PC-3 (cell line): ENCODE measurements at places on chromosomes 3 and 15.

DNA sequence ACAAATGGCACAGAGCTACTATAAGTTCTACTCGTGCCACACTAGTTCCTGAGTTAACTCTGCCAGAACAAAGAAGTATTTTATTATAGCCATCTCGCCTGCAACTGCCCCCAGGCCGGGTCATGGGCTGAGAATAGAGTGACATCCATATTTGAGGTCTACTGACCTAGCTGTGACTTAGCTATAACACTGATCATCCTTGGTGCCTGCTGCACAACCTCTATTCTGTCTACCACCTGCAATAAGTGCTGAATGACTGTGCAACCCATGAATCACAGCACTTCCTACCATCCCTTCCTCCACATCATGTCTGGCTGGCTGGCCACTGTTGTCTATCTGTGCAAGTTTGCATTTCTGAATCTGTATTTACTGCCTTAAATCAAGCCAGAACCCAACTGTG lies 506.5 kb upstream of the TBL1XR1 start:
- no peaks in the 10 kb centered on the region for H3K4me1 ChIP-seq
- no peak overlapping the region for H3K27ac ChIP-seq
- H3K27me3 ChIP-seq: no peaks in the 10 kb centered on the region
- DNase-seq: peak; percentile 8
- no peaks in the 10 kb centered on the region for H3K36me3 ChIP-seq

GRCh38 chr3:133733226-133733625 lies 13.0 kb upstream of the TF start:
- no peak for DNase-seq
- H3K36me3 ChIP-seq: no peaks in the 10 kb centered on the region
- H3K27me3 ChIP-seq: peaks cover 4% of the 10 kb centered on the region; the same call in 1 of the 2 replicates

DNA sequence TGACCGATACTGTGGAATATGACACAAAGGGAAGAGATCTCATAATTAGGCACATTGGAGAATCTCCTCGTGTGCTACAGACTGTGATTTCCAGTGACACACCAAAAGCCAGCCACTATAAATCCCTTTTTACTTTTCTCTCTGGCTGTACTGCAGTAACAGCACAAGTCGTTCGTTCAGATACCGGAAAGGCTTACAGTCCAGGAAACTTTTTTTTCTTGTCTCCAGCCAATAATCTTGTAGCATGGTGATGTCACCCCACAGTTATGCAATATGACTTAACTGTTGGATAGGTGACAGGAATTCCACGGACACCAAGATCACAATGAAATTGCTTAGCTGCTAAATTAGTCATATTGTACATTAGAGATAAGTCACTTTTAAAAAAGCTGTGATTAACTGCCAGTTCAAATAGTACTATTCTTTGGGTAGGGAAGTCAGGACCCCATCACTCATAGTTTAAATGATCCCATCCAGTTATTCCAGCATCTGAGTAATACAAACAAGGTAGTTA lies 36.3 kb upstream of the TSC22D2 start:
- H3K36me3 ChIP-seq: no peaks in the 10 kb centered on the region
- H3K4me3 ChIP-seq: peak overlapping the region; percentile 63
- peak overlapping the region; percentile 84 for H3K27ac ChIP-seq
- peaks cover 49% of the 10 kb centered on the region for H3K4me1 ChIP-seq

- H3K27ac ChIP-seq: no peak overlapping the region
- no peak for DNase-seq
- H3K4me1 ChIP-seq: no peaks in the 10 kb centered on the region
- H3K27me3 ChIP-seq: no peaks in the 10 kb centered on the region
These were observed 376.5 kb upstream of the KCNMB2 start for GRCh38 chr3:178159691-178160220.

- H3K27me3 ChIP-seq: no peaks in the 10 kb centered on the region
- H3K4me1 ChIP-seq: peaks cover 15% of the 10 kb centered on the region
- no peak for DNase-seq
- H3K36me3 ChIP-seq: peaks cover 26% of the 10 kb centered on the region
- H3K4me3 ChIP-seq: no peak overlapping the region
These were observed 36.4 kb downstream of the ZDHHC3 start for GRCh38 chr3:44939581-44940036.

DNA sequence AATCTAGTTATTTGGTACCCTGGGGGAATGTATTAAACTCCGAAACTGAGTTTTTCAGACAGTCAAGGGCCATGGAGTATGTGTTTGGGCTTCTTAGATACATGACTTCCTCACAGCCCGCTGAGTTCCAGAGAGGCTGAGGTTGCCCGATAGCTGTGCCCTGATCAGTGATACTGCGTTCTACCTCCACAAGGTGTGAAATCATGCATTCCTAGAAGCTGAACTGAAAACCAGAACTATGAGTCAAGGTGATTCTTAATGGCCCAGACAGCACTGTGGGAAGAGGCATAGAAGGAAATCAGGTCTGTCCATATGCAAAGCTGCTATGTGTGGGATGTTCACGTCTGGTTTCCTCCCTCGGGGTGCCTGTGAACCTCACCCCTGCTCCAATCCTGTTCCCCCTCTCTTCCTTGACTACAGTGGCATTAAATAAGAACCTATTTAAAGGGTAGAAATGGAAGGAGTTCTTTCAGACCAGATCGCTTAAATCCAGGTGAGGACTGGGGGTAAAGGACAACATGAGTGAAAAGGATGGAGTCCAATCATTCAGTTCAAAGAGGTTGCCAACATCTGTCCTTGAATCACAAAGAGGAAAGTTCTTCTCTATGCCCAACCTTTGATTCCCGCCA lies 74.3 kb downstream of the MYO1E start:
- no peak overlapping the region for H3K4me3 ChIP-seq
- peaks cover 73% of the 10 kb centered on the region for H3K4me1 ChIP-seq
- H3K27me3 ChIP-seq: no peaks in the 10 kb centered on the region
- peak; percentile 80 for DNase-seq
- peak overlapping the region; percentile 89 for H3K27ac ChIP-seq

DNA sequence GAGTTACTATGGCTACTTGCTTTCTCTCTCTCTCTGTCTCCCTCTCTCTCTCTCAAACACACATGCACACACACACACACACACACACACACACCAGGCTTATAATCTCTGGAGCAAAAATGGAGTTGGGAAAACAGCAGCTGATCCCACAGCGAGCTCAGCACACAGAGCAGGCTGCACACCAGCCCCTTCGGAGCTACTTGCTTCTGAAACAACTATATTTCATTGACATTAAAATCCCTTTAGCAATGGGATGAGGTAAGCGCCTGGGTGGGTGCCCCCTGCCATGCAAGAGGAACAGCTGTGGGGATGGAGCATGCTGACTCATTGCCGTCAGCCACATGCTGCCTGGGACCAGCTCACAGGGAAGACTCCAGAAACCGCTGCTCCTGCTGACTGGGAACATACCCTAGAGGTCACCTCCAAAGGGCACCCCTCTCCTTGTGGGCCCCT lies 45.7 kb downstream of the B3GNT5 start:
- no peak overlapping the region for H3K4me3 ChIP-seq
- H3K27me3 ChIP-seq: no peaks in the 10 kb centered on the region
- peaks cover 7% of the 10 kb centered on the region; the same call in 1 of the 2 replicates for H3K36me3 ChIP-seq

GRCh38 chr3:23241256-23241655 lies 38.1 kb downstream of the UBE2E2 start:
- no peaks in the 10 kb centered on the region for H3K36me3 ChIP-seq
- no peak for DNase-seq
- H3K4me3 ChIP-seq: no peak overlapping the region
- H3K27me3 ChIP-seq: no peaks in the 10 kb centered on the region
- peaks cover 21% of the 10 kb centered on the region for H3K4me1 ChIP-seq
- H3K27ac ChIP-seq: peak overlapping the region; percentile 64; the same call in 1 of the 2 replicates

DNA sequence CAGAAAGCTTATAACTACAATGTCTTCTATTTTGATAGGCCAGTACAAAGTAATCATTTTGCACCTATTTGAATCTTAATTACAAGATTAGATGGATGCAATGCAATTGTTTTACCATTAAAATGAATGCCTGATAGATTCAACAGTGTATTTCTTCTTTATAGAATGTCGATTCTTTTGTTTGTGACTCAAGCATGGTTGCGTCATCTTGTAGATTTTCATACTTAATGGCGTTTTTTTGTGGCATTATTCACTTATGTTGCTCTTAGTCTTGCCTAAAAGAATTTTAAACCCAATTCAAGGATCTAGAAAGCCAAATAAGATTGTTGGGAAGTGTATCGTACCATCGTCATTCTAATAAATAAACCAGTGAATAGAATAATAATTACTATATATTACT lies 21.4 kb downstream of the ZBTB38 start:
- no peak overlapping the region for H3K27ac ChIP-seq
- no peak overlapping the region for H3K4me3 ChIP-seq
- no peaks in the 10 kb centered on the region for H3K36me3 ChIP-seq
- DNase-seq: no peak
- no peaks in the 10 kb centered on the region for H3K27me3 ChIP-seq

GRCh38 chr3:58884453-58884852 lies 165.4 kb downstream of the CFAP20DC start:
- peaks cover 19% of the 10 kb centered on the region for H3K4me1 ChIP-seq
- H3K4me3 ChIP-seq: no peak overlapping the region
- no peak overlapping the region for H3K27ac ChIP-seq
- H3K27me3 ChIP-seq: no peaks in the 10 kb centered on the region

DNA sequence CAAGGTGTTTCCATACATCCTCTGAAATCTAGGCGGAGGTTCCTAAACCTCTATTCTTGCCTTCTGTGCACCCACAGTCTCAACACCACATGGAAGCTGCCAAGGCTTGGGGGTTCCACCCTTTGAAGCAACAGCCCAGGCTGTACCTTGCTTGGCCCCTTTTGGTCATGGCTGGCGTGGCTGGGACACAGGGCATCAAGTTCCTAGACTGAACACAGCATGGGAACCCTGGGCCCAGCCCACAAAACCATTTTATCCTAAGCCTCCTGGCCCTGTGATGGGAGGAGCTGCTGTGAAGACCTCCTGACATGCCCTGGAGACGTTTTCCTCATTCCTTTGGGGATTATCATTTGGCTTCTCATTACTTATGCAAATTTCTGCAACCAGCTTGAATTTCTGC lies 739.0 kb upstream of the NECTIN3 start:
- H3K4me1 ChIP-seq: no peaks in the 10 kb centered on the region
- H3K4me3 ChIP-seq: no peak overlapping the region
- no peaks in the 10 kb centered on the region for H3K36me3 ChIP-seq

DNA sequence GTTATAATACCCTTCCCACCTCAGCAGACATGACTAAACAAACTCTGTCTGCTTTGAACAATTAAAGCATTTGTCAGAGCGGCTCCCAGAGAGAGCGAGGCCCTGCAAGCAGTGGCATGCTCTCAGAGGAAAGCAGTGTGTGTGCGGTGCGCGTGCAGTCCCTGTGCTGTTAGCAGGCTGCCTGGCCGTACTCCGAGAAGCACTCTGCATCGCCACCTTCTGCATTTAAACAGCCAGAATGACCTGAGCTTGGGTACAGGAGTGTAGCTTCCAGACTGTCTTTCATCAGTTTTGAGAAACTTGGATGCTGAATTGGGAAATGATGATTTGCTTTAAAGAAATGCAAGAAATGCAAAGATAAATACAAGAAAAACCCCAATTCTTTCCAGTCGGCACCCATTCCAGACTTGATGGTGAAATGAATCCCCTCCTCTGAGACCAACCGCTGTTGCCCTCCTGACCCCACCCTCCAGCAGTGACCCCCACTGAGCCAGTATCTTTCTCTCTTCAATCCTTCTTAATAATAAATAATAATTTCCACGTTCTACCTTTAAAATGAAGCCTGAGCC lies 113.5 kb downstream of the VGLL4 start:
- no peaks in the 10 kb centered on the region; the same call in 1 of the 2 replicates for H3K36me3 ChIP-seq
- no peaks in the 10 kb centered on the region for H3K27me3 ChIP-seq
- no peaks in the 10 kb centered on the region for H3K4me1 ChIP-seq
- no peak overlapping the region for H3K4me3 ChIP-seq
- no peak overlapping the region for H3K27ac ChIP-seq

DNA sequence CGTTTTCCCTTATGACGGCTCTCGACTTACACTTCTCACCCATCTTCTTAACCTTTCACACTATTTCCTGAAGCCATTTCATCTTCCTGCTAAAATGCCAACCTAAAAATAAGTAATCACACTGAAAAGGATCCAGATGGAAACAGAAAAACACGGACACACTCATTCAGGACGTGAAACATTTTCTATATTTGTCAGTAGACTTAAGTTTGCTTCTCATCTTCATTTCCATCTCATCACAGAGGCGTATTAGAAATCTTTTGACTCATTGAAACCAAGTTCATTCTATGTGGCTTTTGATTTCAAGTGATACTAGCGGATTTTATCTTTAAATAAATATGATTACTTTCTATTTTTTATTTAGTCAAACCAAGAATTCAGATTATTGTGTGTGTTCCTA lies 27.4 kb upstream of the DLG1 start:
- no peaks in the 10 kb centered on the region for H3K4me1 ChIP-seq
- H3K4me3 ChIP-seq: no peak overlapping the region
- H3K27ac ChIP-seq: no peak overlapping the region
- DNase-seq: no peak
- H3K36me3 ChIP-seq: no peaks in the 10 kb centered on the region
